ENCODE measurements at places on chromosomes 12 and 14.

GRCh38 chr12:57993834-57994233, 52.5 kb downstream of the ATP23 start:
- no peak for DNase-seq

DNA sequence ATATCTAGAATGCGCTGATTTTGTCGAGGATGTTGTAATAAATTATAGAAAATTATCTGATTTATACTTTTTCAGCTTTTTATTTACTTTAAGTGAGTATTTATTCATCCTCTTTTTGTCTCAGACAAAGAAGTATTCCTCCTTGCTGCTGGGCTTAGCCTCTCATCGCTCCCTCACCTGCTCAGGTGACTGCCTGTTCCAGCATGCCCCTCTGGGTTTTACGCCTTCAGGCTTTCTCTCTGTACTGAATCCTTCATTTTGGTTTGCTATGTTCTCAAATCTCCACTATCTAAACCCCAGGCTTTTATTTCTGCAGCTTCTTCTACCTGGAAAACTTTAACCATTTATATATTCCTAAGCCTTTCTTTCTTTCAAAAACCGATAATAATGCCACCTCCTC, 1650.9 kb upstream of the SEL1L start:
- no peak for DNase-seq

GRCh38 chr12:76003355-76003638, 28.3 kb downstream of the PHLDA1 start:
- DNase-seq, result no peak

- no peak for DNase-seq
These were observed 186.6 kb upstream of the OR4E1 start for GRCh38 chr14:21860172-21860571.

DNA sequence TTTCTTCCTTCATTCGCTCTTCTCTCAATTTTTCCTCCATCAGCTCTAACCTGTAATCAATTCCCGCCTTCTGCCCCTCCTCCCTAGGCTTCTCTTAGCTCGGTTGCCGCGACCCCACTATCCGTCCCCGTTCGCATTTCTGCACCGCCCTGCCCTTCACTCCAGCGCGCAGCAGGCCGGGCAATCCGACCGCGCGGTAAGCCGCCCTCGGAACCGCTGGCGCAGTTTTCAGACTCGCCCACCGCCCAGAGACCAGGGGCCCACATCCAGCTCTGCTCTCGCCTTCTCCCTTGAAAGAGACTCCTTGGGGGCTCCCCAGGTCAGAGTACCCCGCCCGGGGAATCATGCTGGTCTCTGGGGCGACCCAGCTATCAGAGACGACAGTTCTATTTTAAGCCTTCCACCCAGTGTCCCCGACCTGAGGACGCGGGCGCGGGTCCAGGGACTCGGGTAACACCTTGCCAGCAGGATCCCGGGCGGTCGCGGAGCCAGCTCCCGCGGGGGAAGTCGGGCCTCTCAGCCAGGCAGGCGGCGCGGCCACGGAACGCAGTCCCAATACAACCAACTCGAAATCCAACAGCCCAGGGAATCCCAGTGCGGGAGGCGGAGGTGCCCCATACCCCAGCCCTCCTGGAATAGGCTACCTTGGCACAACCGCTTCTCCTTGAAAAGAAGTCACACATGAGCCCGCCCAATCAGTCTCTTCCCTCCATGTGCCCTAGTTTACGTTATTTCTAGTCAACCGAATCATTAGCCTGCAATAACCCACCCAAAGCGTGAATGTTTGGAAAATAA, 5.7 kb upstream of the SLC38A4 start:
- DNase-seq, result peak; percentile 19

- no peak for DNase-seq
These were observed 32.8 kb downstream of the COX8C start for GRCh38 chr14:93379831-93380230.

- no peak for DNase-seq
These were observed 7.8 kb downstream of the NT5DC3 start for GRCh38 chr12:103833095-103833775.

GRCh38 chr12:51189790-51190355, 16.9 kb upstream of the TFCP2 start:
- DNase-seq, result no peak

- DNase-seq, result no peak
These were observed 394.4 kb downstream of the IPO8 start for GRCh38 chr12:30301291-30301690.

DNA sequence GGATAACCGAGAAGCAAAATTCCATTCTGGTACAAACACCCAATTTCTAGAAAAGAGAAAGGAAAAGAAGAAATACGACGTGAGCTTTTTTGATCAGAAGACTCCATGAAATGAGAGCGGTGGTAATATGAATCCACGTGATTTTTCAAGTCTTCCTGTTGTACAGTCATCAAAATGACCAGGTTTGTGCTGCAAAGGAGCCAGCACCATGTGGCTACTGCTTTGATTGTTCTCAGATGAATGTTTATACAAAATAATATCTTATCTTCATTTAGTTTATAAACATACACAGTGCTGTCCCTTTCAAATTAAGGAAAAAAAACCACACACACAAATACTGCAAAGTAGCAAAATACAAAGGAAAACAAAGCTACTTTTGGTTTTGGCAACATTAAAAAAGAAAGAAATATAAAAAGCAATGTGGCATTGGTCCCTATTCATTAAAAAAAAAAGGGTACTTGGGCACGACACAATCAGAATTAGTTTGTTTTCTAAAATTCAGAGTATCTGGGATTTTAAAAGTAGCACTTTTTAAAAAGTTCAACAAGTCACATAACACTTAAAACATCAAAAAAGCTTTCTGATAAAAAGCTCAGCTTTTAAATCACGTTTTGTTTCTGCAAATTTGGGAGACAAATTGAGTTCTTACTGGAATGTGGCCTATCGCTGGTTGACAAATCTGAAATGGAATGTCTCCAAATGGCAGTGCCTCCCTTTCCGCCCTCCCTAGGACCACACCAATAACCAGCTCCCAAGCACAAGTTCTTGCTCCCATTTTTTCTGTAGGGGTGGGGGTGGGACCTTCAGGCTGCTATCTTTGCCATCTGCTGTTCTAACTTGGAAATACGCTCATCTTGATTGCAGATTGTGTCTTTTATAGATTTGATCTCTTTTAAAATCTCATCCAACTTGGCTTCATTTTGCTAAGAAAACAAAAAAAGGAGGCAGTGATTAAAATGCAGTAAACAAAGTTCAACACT, 13.2 kb upstream of the SELPLG start:
- no peak for DNase-seq

DNA sequence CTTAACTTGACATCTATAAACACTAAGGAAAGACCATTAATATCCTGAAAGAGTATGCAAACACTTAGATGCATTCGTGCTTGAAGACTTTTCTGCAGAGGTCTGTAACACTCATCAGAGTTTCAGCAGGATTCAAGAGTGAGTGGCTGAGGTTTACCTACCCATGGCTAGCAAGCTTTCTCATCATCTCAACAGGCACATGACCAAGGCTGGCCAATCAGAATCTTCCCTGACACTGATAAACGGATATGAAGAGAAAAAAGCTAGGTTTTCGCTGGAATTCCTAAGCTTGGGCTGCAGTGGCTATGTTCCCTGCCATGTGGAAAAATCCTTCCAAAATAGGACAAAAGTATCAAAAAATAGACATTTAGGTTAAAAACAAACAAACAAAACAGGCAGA, 162.1 kb upstream of the USP15 start:
- DNase-seq, result no peak

DNA sequence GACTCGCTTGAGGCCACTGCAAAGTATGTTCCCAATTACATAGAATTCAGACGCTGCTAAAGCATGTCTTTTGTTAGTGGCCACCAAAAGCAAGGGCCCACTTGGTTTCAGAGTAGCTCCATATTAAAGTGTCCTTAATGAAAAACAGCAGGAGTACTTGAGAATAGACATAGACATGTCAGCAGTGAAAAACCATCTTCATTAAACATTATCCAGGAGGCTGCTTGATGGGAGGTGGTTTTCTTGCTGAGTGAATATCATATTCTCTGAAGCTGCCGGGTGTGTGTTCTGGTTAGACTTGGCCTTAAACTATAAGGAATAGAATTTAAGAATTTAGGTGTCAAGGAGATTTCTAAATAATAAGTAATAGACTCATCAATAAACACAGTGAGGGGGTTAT, 79.5 kb upstream of the CCDC198 start:
- no peak for DNase-seq

DNA sequence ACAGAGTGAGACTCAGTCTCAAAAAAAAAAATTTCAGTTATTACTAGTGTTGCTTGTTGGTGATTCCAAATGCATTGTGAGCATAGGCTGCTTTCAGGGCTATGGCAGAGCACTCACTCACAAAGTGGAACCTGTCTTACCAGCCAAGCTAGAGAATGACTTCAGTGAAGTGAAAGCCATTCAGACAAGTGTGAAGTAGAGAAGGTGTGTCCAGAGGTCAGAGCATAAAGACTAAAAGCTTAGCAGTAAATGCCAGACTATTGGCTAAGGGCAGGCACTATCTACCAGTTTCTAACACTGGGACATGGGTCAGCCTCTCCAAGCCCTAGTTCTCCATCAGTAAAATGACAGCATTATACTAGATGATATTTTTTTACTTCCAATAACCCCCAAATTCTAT, 12.7 kb downstream of the PPP1R36 start:
- no peak for DNase-seq

DNA sequence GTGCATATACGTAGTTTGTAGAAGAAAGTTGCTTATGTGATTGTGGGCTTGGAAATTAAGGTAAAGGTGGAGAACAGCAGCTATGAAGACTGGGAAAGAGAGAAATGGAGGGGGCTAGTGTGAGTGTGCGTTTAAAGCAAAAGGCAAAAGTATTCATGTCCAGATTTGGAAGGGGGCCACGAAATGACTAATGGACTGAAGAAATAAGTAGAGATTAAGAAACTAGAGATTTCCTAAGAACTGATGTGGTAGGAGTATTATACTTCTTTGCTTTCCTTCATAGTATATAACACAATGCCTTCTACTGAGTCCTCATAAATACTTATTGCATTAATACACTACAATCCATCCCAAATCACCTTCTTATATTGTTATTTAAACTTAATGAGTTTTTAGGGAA, 298.6 kb upstream of the NOVA1 start:
- no peak for DNase-seq

DNA sequence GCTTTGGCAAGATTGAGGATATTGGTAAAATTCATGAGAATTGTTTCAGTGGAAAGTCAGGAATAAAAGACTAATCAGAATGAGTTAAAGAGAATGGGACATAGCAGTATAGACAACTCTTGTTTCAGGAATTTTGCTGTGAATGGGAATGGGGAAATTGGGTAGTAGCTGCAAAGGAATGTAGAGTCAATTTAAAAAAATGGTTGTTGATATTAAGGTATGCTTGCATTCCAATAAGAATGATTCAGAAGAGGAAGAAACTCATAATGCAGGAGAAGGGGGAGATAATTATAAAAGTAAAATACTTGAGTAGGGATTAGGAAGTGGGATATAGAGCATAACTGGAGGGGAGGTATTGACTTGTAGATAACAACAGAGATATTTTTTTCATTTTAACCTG, 40.7 kb downstream of the MNAT1 start:
- DNase-seq, result no peak

GRCh38 chr12:3755898-3756297, 3.0 kb upstream of the CRACR2A start:
- DNase-seq, result no peak

DNA sequence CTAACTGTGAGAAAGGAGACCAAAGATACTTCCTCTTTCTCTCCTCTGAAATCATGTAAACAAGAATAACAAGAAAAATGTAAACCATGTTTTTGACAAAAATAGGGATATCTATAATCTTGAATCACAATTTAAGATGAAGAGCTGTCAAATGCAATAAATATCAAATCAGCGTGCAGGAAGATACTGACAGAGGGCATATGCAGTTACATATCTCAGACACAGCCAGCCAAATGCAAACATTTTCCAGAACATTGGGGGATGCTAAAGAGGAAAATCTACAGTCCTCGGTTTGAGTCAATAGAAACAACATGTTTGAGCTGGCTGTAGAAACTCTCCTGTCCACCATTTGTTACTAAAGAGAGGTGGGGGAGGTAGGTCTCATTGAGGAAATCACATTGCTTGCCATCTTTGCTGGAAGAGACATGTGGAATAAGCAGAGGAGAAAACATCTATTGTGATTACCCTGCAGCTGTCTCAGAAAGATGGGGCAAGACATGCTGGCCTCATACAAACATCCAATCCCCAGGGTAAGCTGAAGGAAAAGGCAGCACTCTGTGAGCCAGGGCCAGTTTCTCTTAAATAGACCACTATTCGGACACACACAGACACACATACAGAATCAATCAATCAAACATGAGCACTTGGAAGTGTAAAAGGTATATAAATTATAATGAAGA, 43.5 kb downstream of the CNTN1 start:
- no peak for DNase-seq

- DNase-seq, result peak; percentile 3
These were observed 101.2 kb downstream of the NELL2 start for GRCh38 chr12:44774815-44775411.

DNA sequence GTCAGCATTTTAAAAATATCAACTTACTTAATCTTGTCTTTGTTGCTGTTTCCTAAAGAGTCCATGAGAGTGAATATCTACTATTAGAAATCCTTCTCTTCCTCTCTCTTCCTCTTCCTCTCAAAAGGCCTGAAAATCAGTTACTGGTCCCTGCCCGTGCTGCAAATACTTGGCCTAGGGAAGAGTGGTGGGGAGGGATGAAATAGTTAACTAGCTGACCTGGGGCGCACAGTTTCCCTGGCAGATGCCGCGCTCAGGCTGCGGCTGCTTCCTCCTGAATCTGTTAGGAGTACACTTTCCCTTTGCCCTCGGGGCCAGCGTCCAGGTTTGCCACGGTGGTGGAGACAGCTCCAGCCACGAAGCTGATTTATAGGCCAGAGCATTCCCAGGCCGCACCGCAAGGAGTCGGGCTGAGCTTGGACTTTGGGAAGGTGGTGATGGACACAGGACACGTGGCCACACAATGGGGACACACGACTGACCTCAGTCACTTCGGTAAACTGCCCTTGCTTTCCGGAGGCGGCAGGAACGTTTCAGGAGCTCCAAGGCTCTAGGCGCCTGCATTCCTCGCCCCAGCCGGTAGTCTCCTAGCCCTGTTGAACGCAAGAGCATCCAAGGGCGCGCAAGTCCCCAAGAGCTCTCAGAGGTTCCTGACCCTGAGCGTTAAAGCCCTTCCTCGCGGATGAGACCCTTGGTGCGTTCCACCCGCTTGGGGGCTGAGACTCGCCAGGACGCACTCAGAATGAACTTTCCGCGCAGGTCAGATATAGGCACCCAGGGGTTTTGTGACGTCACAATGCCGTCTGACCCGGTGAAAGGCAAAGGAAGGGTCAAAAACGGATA, 7.1 kb upstream of the ASCL1 start:
- peak; percentile 88 for DNase-seq

DNA sequence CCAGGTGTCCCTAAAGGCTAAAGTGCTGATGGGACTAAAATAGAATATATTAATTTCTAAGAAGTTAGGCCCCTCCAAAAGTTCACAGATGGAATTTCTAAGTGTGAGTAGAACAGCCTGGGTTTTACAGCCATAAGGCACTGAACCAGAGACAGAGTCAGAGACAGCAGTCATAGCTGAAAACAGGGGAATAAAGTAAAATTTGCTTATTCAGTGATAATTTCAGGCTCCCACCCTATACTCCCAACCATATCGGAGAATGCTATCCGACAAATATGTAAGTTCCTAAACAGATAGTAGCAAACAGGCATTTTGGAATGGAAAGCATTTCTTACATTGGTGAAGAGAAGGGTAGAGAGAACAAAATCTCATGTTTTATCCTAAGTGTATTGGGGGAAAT, 45.3 kb downstream of the NAA25 start:
- DNase-seq, result no peak

GRCh38 chr12:47035484-47035883, 43.9 kb upstream of the PCED1B start:
- DNase-seq, result no peak

- no peak for DNase-seq
These were observed 45.8 kb downstream of the SLCO1C1 start for GRCh38 chr12:20740972-20741371.
